Stimulated activated memory B cell treated with anti-CD40 and anti-IgM and Interleukin-4, amounts not matched to agents 10 μg/mL and 1 μg/mL and 100 μg/mL, for 72 hours (primary cell): ENCODE measurements at places on chromosomes 1 and 21.

- H3K4me3 ChIP-seq: no peak overlapping the region
- peaks cover 4% of the 10 kb centered on the region for H3K36me3 ChIP-seq
- peaks cover 71% of the 10 kb centered on the region for H3K4me1 ChIP-seq
- peak; percentile 88 for ATAC-seq
- H3K27ac ChIP-seq: peak overlapping the region; percentile 62
These were observed 28.6 kb upstream of the IFNGR2 start for GRCh38 chr21:33374450-33375096.

- peaks cover 6% of the 10 kb centered on the region for H3K4me1 ChIP-seq
- H3K27me3 ChIP-seq: no peaks in the 10 kb centered on the region
- ATAC-seq: peak; percentile 41
- no peaks in the 10 kb centered on the region for H3K36me3 ChIP-seq
- no peak overlapping the region for H3K27ac ChIP-seq
- H3K4me3 ChIP-seq: no peak overlapping the region
These were observed 1232.1 kb downstream of the MRPL39 start for GRCh38 chr21:24375201-24375600.

- ATAC-seq: no peak
- H3K27me3 ChIP-seq: peaks cover 63% of the 10 kb centered on the region
- H3K27ac ChIP-seq: no peak overlapping the region
These were observed 55.1 kb downstream of the OVGP1 start for GRCh38 chr1:111372336-111372965.

DNA sequence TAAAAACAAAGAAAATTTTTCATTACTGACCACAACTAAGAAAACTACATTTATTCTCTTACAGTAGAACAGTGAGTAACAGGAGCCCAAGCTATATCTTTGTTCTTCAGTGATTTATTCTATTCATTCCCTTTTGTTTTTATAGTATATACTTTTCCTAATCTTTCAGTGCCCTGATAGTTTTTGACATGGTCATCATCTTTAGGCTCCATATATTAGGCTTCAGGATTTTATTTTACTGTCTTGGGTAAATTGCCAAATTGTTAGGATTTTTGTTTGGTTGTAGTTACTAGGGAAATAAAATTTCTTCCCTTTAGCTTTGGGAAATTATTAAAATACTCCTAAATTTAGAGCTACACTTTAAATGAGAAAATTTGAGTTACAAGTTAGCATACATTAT is 10.3 kb downstream of the FBXO28 start:
- peaks cover 27% of the 10 kb centered on the region for H3K36me3 ChIP-seq
- H3K27me3 ChIP-seq: no peaks in the 10 kb centered on the region
- peaks cover 31% of the 10 kb centered on the region for H3K4me1 ChIP-seq
- H3K27ac ChIP-seq: no peak overlapping the region
- ATAC-seq: no peak

DNA sequence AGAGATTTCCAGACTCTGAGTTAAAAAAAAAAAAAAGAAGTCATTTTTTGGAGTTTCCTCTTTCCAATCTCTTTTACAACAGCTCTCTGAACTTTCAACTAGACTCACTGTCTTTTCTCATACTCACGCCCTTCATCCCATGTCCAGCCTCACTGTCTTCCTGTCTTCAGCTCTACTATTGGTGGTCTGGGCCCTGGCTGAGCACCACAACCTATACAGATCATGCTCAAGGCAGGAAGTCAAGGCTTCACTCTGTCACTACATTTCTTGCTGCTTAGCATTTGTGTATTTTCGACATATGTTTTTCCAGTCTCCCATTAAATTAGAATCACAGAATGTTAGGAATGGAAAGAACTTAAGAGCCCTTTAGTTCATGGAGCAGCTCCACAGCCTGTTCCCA is 106.4 kb upstream of the PPP2R5A start:
- no peak for ATAC-seq
- no peak overlapping the region for H3K27ac ChIP-seq
- H3K36me3 ChIP-seq: no peaks in the 10 kb centered on the region
- no peaks in the 10 kb centered on the region for H3K4me1 ChIP-seq
- no peaks in the 10 kb centered on the region for H3K27me3 ChIP-seq

- no peak overlapping the region for H3K27ac ChIP-seq
- H3K27me3 ChIP-seq: no peaks in the 10 kb centered on the region
- peaks cover 26% of the 10 kb centered on the region for H3K4me1 ChIP-seq
- peaks cover 62% of the 10 kb centered on the region for H3K36me3 ChIP-seq
- ATAC-seq: no peak
These were observed 27.2 kb downstream of the SLC66A1 start for GRCh38 chr1:19339214-19339861.

DNA sequence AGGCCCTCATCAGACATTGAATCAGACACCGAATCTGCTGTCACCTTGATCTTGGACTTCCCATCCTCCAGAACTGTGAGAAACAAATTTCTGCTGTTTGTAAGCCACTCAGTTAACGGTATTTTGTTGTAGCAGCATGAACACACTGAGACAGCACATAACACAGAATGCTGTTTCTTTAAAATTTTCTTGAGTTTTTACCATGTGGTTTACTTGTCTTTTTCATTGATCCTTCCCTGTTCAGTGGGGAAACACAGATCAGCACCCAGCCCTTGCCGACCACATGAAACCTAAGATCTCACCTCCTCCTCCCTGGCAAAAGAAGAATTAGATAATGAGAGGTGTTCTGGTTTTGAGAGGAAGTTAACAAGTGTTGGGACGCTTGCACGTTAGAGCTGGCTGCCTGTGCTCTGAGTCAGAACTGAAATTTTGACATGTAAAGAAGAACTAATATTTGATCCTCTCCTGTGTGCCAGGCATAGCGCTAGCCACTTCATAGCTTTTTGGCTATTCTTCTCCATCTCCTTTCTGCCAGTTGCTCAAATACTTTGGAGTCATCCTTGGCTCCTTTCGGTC is 179.6 kb downstream of the DHRS3 start:
- H3K27ac ChIP-seq: peak overlapping the region; percentile 79
- peaks cover 58% of the 10 kb centered on the region for H3K4me1 ChIP-seq
- H3K4me3 ChIP-seq: no peak overlapping the region
- H3K36me3 ChIP-seq: peaks cover 58% of the 10 kb centered on the region
- ATAC-seq: peak; percentile 74

DNA sequence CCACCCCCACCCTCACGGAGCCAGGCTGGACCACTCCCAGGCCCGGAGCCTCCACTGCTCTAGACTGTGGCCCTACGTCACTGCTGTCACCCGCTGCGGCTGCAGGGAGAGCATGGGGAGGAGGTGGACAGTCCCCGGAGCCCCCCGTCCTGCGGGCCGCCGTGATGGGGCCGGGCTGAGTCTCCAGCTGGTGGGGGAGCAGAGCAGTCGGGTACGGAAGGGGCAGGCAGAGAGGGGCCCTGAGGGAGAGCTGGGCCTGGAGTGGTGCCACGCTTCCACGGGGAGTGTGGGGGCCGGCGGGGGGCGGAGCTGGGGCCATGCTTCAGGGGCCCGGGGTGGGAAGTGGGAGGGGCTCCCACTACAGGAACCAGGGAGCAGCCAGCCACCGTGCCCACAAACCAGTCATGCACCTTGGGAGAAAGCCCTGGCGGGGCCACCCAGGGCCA is 98.9 kb upstream of the KCNK1 start:
- no peaks in the 10 kb centered on the region for H3K36me3 ChIP-seq
- H3K4me3 ChIP-seq: no peak overlapping the region
- H3K27ac ChIP-seq: no peak overlapping the region
- no peaks in the 10 kb centered on the region for H3K4me1 ChIP-seq
- H3K27me3 ChIP-seq: no peaks in the 10 kb centered on the region

GRCh38 chr1:234722904-234723720 is 113.1 kb upstream of the IRF2BP2 start:
- H3K27ac ChIP-seq: peak overlapping the region; percentile 81
- peaks cover 56% of the 10 kb centered on the region for H3K4me1 ChIP-seq
- no peaks in the 10 kb centered on the region for H3K27me3 ChIP-seq
- H3K36me3 ChIP-seq: no peaks in the 10 kb centered on the region
- H3K4me3 ChIP-seq: peak overlapping the region; percentile 52
- no peak for ATAC-seq

- H3K36me3 ChIP-seq: peaks cover 47% of the 10 kb centered on the region
- peak overlapping the region; percentile 95 for H3K27ac ChIP-seq
- H3K27me3 ChIP-seq: no peaks in the 10 kb centered on the region
These were observed 21.6 kb downstream of the ZBTB17 start for GRCh38 chr1:15954316-15954715.

- H3K27me3 ChIP-seq: no peaks in the 10 kb centered on the region
- no peaks in the 10 kb centered on the region for H3K36me3 ChIP-seq
- ATAC-seq: no peak
- H3K4me1 ChIP-seq: no peaks in the 10 kb centered on the region
- H3K4me3 ChIP-seq: no peak overlapping the region
These were observed 45.4 kb upstream of the TENT5B start for GRCh38 chr1:27057801-27058625.

DNA sequence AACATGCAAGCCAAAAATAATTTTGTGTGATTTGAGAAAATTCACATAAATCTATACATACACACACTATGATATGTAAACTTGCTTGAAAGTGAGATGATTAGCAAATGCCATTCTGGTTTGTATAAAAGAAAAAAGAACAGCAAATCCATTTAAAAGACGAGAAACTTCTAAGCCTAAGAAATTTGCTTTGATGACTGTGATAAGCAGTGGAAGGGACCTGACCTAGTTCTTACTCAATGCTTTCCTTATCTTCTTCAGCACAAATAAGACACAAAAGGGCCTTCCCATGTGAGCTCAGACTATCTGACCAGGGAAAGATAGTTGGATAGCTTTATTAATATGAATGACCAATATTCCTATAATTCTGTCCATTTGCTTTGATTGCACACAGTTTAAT is 25.3 kb upstream of the NMNAT2 start:
- no peaks in the 10 kb centered on the region for H3K4me1 ChIP-seq
- H3K4me3 ChIP-seq: no peak overlapping the region
- H3K27ac ChIP-seq: no peak overlapping the region
- no peak for ATAC-seq

DNA sequence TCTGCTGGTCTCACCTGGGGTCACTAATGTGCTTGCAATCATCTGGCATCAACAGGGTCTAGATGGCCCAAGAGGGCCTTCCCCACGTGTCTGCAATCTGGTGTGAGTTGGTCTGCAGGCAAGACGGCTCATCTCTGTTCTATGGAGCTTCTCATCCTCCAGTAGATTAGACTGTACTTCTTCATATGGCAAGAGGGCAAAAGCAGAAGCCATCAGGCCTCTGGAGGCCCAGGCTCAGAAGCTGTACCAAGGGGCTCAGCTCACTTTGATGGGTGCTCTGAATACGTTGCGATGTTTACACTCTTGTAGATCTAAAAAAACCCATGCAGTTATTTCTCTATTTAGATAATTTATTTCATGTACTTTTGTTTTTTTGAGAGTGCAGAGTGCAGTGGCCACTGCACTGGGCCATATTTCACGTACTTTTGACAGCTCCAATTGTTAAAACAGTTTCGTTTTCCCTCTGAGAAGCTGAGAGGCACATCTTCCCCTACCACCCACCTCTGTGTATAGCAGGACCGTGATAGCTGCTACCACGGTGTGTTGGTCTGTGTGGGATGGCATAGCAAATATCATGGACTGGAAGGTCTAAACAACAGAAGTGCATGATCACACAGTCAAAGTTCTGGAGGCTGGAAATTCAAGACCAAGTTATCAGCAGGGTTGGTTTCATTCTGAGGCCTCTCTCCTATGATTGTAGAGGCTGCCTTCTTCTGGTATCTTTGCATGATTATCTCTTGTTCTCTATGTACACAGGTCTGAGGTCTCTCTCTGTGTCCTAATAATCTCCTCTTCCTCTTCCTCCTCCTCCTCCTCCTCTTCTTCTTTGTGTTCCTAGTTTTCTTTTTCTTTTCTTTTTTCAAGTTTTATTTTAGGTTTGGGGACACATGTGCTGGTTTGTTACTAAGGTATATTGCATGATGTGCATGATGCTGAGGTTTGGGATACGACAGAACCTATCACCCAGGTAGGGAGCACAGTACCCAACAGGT is 17.0 kb downstream of the CITED4 start:
- H3K4me3 ChIP-seq: no peak overlapping the region
- H3K36me3 ChIP-seq: peaks cover 7% of the 10 kb centered on the region
- ATAC-seq: peak; percentile 22
- peaks cover 6% of the 10 kb centered on the region for H3K4me1 ChIP-seq
- H3K27ac ChIP-seq: no peak overlapping the region

DNA sequence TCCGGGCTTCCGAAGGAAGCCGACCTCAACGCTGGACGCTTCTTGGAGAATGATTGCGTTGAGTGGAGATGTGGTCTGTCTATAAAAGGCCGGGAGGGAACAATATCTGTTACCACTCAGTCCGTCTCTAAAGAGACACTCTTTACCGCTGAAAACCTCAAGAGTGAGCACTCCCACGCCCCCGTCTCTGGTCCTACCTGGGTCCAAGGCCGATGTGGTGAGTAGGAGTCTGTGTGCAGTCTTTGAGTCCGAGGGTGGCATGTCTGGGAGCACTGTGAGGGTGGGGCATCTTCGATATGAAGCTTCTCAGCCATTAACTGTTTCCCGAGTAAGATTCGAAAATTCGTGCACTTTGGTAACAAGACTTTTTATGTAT is 576 bp downstream of the ZFP69 start:
- H3K27ac ChIP-seq: peak overlapping the region; percentile 82
- no peaks in the 10 kb centered on the region for H3K27me3 ChIP-seq
- H3K4me1 ChIP-seq: peaks cover 19% of the 10 kb centered on the region
- peak; percentile 29 for ATAC-seq

GRCh38 chr1:170853302-170853701 is 82.0 kb upstream of the MROH9 start:
- no peak for ATAC-seq
- H3K4me3 ChIP-seq: no peak overlapping the region
- peaks cover 9% of the 10 kb centered on the region for H3K27me3 ChIP-seq
- no peaks in the 10 kb centered on the region for H3K4me1 ChIP-seq
- H3K36me3 ChIP-seq: no peaks in the 10 kb centered on the region
- H3K27ac ChIP-seq: no peak overlapping the region

GRCh38 chr1:32863218-32863880 is 7.4 kb downstream of the FNDC5 start:
- no peak overlapping the region for H3K4me3 ChIP-seq
- ATAC-seq: no peak
- no peak overlapping the region for H3K27ac ChIP-seq
- no peaks in the 10 kb centered on the region for H3K27me3 ChIP-seq

DNA sequence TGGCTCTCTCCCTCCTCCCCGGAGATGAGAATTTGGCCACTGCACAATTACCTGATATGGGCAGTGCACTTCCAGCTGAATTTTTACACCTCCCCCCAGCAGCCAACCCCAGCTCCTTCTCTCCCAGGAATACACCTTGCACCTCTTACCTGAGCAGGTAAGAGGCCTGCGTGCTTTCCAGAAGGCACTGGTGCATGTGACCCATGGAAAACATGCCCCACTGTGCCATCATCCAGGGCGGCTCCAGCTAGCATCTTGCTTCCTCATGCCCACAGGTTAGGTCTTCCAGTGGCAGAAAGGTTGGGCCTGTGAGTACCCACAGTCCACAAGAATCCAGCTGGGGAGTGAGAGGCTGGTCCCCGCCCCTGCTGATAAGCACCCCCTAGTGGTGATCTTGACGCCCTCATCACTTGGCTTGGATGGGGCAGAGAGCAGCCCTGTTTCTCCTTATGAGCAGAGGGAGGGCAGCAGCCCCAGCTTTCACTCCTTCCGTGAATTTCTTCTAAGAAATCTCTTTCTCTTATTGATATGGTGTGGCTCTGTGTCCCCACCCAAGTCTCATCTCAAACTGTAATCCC is 57.8 kb downstream of the EDARADD start:
- no peak overlapping the region for H3K27ac ChIP-seq
- no peaks in the 10 kb centered on the region for H3K36me3 ChIP-seq
- H3K27me3 ChIP-seq: peaks cover 61% of the 10 kb centered on the region
- no peak overlapping the region for H3K4me3 ChIP-seq

- no peaks in the 10 kb centered on the region for H3K36me3 ChIP-seq
- H3K27me3 ChIP-seq: peaks cover 14% of the 10 kb centered on the region
- peaks cover 8% of the 10 kb centered on the region for H3K4me1 ChIP-seq
- H3K27ac ChIP-seq: peak within 1 kb of the TSS; percentile 34
- H3K4me3 ChIP-seq: peak within 1 kb of the TSS; percentile 75
- ATAC-seq: no peak
These were observed at the start of gene C1orf141 for GRCh38 chr1:67134695-67135094. TSS of gene C1orf141 (minus strand) at chr1:67134970. CDS start at chr1:67127240, 7,730 bp downstream.
